Tibial artery (tissue), 4 donors: ENCODE measurements at places on chromosomes 2 and 18.

GRCh38 chr2:133004623-133005022 is 334.6 kb upstream of the LYPD1 start:
- DNase-seq, result no peak

GRCh38 chr18:79123948-79124347 is 54.8 kb downstream of the ATP9B start:
- no peak for DNase-seq

GRCh38 chr2:78023356-78023755 is 501.2 kb upstream of the LRRTM4 start:
- DNase-seq, result no peak

- no peak for DNase-seq
Measured at GRCh38 chr2:48883661-48884060, 128.1 kb upstream of the LHCGR start.

- no peak for DNase-seq
Measured at GRCh38 chr2:236712304-236712703, 142.7 kb downstream of the ACKR3 start.

GRCh38 chr2:195863121-195863520 is 205.5 kb downstream of the DNAH7 start:
- no peak for DNase-seq

- no peak for DNase-seq
Measured at GRCh38 chr2:127559454-127559853, 24.0 kb downstream of the MYO7B start.

GRCh38 chr2:227687189-227687588 is 20.6 kb downstream of the SCYGR5 start:
- DNase-seq, result no peak

GRCh38 chr2:232672588-232672987 is 24.5 kb upstream of the GIGYF2 start:
- DNase-seq, result no peak

DNA sequence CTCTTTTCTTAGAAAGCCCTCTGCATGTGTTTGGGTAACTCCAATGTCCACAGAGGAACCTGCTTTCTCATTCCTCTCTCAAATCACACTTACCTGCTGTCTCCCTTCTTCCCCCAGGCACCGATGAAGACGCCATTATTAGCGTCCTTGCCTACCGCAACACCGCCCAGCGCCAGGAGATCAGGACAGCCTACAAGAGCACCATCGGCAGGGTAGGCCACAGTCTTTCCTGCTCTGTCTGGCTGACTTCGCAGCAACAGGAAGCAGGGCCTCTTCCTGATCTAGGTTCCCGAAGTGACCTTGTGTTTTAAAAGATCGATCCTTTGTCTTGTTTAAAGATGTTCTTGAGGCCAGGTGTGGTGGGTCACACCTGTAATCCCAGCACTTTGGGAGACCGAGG is 25.0 kb upstream of the GMCL1 start:
- no peak for DNase-seq

- DNase-seq, result no peak
Measured at GRCh38 chr2:133792223-133792622, 224.0 kb upstream of the NCKAP5 start.

DNA sequence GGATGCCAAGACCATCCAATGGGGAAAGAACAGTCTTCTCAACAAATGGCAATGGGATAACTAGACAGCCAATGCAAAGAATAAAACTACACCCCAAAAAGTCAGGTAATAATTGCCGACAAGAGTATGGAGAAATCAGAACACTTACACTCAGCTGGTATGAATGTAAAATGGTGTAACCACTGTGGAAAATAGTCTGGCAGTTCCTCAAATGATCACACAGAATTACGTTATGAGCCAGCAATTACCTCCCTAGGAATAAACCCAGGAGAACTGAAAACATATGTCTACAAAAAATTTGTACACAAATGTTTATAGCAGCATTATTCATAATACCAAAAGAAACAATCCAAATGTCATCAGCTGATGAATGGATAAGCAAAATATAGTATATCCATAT is 8.8 kb downstream of the IWS1 start:
- no peak for DNase-seq

GRCh38 chr2:69789175-69789721 is 40.2 kb upstream of the GMCL1 start:
- no peak for DNase-seq

GRCh38 chr2:234099266-234099665 is 48.8 kb downstream of the SPP2 start:
- no peak for DNase-seq

DNA sequence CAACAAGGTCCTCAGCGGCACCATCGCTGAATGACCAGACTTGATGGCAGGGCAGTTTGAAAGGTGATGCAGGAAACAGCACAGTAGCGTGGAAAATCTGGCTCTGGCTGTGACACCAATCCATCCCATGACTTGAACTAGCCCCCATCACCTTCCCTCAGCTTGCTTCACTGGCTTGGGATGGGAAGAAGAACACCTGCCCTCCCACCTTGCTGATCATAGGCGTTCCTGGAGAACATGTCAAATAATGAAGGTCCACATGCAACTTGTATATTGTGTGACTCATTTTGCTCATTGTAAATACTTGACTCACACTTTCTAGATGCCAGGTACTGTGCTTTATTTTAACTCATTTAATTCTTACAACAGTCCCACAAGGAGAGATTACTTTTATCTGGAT is 292.4 kb upstream of the SPRED2 start:
- DNase-seq, result no peak

DNA sequence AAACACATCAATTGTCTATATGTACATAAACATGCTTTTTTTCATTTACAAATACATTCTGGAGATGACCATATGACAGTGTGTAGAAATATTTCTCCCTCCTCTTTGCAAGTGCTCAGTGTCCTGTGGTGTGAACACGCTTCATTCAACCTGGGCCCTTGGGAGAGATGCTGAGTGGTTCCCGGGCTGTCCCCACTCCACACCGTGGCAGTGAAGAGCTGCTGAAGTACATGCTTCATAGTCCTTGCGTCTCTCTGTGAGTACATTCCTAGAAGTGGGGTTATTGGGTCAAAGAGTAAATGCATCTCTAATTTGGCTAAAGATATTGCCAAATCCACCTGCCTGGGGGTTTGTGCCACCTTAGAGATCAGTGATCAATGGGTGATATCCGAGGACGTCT is 6.5 kb upstream of the GPR35 start:
- no peak for DNase-seq

DNA sequence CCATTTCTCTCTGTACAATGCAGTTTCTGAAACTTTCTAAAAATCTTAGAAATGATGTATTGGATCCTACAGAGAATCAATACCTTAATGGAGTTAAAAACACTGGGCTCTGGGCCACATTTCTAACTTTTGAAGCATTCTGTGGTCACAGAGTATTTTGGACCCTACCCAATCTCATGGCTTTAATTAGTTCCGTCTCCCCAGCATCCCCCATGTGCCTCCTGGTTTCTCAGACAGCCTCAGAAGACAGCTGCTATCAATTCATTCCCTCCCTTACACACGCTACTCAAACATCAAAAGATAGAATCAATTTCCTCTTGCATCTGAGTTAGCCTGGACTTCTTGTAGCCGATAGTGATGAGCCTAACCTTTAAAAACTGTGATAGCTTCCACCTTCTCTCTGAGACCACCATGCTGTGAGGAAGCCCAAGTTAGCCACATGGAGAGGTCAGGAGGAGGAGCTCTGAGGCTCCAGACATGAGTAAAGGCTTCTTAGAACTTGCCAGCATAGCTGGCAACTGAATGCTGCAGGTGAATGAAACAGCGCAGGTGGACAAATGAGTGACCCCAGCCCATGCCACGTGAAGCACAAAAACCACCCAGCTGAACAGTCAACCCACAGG is 10.4 kb downstream of the ADCY3 start:
- no peak for DNase-seq

DNA sequence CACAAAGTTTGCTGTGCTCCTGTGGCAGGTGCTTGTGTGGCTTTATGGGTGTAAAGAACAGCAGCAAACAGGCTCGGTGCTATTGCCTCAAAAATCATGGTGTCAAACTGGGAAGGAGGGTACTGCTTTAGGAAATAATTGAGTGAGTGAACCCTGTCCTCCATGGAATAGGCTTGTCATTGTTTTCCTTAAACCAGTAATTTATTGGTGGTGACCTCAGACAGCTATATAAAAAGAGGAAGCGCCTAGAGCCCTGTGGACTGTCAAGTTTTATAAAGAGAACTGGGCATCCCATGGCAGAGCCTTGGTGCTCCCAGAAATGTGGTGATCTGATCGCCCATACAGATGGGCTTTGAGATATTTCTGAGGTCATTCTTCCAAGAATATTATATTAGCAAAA is 4.7 kb upstream of the CXCR4 start:
- no peak for DNase-seq

- no peak for DNase-seq
Measured at GRCh38 chr2:25960920-25961319, 21.4 kb downstream of the KIF3C start.

DNA sequence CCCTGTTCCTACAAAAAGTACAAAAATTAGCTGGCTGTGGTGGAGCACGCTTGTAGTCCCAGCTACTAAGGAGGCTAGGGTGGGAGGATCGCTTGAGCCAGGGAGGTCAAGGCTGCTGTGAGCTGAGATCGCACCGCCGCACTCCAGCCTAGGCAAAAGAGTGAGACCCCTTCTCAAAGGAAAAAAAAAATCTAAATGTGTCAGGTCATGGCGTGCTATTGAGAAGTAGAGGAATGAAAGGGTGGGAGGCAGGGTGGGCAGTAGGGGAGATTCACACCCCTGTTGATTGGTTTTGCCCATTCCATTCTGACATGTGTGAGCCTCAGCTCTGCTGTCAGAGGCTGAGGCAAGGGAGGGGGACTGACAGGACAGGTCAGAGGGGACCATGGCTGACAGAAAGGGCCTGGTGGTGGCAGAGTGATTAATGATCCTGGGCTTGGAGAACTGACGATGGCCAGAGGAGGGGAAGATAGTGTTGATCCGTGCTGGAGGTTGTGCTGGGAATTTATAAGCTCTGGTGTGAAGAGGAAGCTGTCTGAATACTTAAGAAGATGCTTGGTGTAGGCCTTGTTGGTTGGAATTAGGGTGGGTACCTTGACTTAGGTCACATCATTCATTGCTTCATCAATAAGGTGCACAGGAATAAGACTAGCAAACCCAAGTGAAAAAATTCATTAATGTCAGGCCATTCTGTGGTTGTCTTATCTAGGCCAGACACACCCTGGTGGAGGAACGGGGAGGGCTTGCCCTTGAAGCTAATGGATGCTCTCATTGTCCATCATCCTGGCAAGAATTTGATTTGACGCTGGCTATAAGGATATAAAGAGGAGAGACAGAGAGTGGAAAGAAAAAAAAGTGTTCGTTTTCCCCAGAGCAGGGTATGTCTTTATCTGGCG is 19.1 kb upstream of the SMARCAL1 start:
- no peak for DNase-seq

GRCh38 chr2:102522890-102523289 is 49.9 kb downstream of the SLC9A4 start:
- no peak for DNase-seq

- DNase-seq, result no peak
Measured at GRCh38 chr2:9815076-9815475, 28.2 kb upstream of the TAF1B start.

GRCh38 chr2:88828397-88829137 is 137.1 kb downstream of the RPIA start:
- no peak for DNase-seq

DNA sequence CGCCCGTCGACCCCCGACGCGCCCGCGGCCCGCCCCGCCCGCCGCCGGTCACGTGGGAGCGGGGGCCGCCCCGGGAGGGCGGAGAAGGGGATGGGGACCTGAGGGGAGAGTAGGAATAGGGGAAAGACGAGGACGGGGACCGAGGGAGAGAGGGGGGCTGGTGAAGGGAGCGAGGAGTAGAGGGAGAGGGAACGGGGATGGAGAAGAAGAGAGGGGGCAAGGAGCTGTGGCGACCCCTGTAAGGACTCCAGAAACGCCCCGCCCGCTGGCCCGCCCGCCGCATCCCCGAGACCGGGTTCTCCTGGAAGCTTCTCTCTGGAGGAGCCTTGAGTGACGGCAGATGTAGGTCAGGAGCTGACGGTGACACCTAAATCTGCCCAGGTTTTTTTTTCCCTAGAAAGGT is 615 bp downstream of the ADNP2 start:
- no peak for DNase-seq

DNA sequence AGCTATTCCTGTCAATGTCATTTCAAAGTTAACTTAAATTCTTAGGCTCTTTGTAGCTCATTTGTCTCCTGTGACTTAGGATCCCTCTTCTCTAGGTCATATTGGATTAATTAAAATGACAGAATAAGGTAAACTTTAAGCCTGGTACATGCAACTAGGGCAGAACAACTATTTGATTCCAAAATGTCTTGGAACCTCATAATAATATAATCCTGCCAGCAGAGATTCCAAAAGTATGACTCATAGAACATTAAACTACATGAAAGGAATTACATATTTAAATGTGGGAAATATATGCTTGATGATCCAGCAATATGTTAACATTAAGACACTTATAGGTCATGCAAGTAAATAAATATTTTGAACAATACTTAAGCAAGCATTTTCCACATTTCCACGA is 63.3 kb downstream of the COL3A1 start:
- no peak for DNase-seq

DNA sequence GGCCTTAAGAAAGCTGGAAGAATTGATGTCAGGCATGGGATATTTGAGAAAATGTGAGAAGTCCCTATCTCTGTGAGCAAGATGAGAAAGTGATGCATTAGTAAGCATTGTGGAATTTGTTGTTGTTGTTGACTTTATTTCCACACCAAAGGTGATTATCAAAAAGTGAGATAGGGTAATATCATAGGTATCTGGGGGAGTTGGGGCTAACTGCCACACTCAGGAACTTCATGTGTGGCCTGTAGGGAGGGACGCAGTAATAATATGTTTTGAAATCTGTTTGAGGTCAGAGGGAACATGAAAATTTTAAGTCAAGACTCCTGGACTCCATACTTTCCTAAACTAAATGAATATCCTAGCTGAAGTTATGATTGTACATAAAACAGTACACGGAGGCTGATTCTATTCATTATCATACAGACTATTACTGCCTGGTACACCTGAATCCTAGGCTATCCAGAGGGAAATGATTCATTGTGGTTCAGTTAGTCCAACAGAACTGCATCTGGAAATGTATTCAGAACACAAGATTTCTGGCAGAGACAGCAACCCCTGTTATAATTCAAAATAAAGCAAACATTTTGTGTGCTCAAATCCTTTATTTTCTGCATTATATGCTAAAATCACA is 304.8 kb downstream of the CPS1 start:
- no peak for DNase-seq

DNA sequence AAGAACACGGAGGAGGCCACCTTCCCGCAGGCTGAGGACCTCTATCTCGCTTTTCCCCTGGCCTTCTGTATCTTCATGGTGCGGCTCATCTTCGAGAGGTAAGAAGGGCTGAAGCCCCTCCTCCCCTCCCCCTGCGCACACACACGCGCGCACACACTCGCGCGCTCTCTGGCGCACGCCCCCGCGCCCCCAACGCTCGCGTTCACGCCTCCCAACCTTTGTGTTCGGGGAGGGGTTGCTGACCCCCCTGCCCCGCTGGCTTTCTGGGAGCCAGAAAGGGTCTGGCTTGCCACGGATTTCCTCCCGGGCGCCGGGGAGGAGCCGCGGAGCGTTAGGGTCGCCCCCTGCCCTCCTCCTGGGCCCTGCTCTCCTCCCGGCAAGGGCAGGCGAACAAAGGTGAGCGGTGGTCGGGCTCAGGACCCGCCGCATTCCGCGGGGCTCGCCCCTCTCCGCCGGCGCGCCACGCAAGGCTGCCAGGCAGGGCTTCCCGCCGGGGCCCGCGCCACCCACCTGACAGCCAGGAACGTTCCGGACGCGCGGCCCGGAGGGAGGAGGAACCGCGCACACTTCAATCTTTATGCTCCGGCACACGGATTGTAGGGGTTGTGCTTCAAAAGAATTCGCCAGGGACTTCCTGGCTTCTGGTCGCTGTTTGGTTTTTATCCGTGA is 583 bp downstream of the CERS6 start:
- peak; percentile 70 for DNase-seq
